ENCODE measurements at places on chromosomes 4 and X. TPM values are rescaled to one million over a fixed set of nuclear protein-coding genes. Genes with fewer than 3 reads are reported as not detected.

TCEAL6 gene
- total RNA-seq, result not detected

HERC5 gene
- 4.8 TPM for total RNA-seq

PCSK1N gene
- not detected for total RNA-seq

ADH1A gene
- not detected for total RNA-seq

PPP1R3F gene
- total RNA-seq, result 7.4 TPM

AWAT2 gene
- total RNA-seq, result not detected

MAD2L1 gene
- 3.4 TPM for total RNA-seq

FAAH2 gene
- total RNA-seq, result 3.1 TPM

SGMS2 gene
- total RNA-seq, result not detected

ARHGEF38 gene
- total RNA-seq, result not detected

USP51 gene
- total RNA-seq, result 1.2 TPM

PAGE5 gene
- total RNA-seq, result 0.67 TPM

DNAAF6 gene
- total RNA-seq, result not detected

PPP1R2C gene
- not detected for total RNA-seq

SPIN2A gene
- total RNA-seq, result 1.2 TPM

SMPX gene
- total RNA-seq, result not detected

HSPA4L gene
- total RNA-seq, result 0.07 TPM

GLRA2 gene
- not detected for total RNA-seq

RAB33A gene
- total RNA-seq, result 8.0 TPM

PCDH10 gene
- not detected for total RNA-seq

STAG2 gene
- 86.6 TPM for total RNA-seq

FRAS1 gene
- not detected for total RNA-seq

STAP1 gene
- total RNA-seq, result 50.3 TPM

TRIM2 gene
- 5.1 TPM for total RNA-seq

ALAS2 gene
- 0.39 TPM for total RNA-seq

GPC4 gene
- total RNA-seq, result 0.16 TPM

PAGE2 gene
- total RNA-seq, result not detected

GRIA3 gene
- total RNA-seq, result not detected

CLTRN gene
- total RNA-seq, result 0.24 TPM

UGT2A1 gene
- total RNA-seq, result not detected

All from activated B cell treated with CpG ODN at 0.5 μM for 24 hours (primary cell).